ENCODE measurements at places on chromosomes 11 and 22.

DNA sequence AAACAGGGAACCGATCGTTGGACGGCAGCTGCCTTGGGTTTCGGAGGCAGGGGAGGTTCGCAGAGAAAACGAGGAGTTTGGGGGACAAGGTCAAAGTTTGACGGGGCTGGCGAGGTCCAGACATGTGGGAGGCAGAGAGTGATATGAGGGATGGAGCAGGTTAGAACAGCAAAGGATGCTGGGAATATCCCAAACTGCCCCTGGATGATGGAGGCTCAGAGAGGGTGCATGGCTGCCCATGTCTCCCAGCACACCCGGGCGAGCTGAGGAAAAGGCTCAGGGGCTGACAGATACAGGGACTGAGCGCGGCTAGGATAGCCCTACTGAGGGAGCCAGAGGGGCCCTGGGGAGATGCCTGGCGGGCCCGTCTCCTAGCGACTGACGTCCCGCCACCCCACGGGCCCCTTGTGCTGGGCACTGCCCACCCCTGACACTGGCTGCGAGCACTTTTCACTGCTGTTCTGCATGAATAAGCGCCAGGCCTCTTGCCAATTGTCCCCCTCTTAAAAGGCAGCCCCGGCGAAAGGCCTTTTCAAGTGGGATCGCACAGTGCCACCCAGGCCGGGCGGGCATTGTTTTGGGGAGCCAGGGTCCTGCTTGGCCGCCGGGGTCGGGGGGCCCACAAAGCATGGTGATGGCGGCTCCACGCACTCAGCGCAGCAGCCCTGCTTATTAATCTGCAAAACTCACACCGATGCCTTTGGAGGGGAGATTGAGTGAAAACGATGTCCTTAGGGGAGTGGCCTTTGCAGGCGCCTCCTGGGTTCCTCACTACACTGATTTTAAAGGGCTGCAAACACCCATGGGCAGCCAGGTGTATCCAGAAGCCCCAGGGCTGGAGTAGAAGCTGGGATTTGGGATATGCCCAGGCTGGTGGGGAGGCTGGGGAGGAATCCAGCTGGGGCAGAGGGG lies 90.0 kb upstream of the LINC01488 start:
- no peak for DNase-seq

- no peak for DNase-seq
Observed at GRCh38 chr11:34344410-34344767, 13.4 kb downstream of the ABTB2 start.

DNA sequence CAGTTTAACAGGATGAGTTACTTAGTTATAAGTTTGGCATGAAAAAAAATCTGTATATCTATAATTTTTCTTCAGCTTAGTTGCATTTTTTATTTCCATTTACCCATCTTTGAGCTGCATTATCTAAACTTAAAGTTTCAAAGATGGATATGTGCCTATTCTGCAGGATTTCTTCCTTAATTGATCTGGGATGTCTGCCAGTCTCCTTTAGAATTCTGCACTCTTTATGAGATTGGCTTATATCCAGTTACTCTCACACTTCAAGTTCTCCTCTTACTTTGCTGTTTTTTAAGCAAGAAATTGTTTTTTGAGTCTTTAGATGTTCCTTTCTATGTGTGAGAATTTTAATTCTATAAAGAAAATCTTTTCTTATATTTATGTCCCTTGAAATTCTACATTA lies 5.1 kb upstream of the PDGFD start:
- no peak for DNase-seq

DNA sequence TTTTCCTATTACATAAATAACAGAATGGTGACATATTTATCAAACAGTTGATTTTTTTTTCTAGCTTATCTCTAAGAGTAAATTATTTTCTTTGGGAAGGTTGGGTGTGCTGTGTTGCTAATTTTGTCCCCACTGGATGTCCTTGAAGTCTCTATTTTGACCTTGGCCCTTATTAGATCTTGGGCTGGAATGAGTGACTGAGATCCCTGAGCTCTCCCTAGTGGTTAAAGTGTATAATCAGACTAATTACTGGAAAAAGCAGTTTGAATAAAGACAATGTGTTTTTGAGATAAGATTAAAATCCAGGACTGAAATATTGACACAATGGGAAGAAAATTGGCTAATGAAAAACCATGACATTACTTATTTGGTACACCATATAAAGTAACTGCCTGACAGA lies 56.1 kb downstream of the AASDHPPT start:
- DNase-seq: peak; percentile 28

- no peak for DNase-seq
Observed at GRCh38 chr22:49609207-49609876, 218.3 kb downstream of the BRD1 start.

DNA sequence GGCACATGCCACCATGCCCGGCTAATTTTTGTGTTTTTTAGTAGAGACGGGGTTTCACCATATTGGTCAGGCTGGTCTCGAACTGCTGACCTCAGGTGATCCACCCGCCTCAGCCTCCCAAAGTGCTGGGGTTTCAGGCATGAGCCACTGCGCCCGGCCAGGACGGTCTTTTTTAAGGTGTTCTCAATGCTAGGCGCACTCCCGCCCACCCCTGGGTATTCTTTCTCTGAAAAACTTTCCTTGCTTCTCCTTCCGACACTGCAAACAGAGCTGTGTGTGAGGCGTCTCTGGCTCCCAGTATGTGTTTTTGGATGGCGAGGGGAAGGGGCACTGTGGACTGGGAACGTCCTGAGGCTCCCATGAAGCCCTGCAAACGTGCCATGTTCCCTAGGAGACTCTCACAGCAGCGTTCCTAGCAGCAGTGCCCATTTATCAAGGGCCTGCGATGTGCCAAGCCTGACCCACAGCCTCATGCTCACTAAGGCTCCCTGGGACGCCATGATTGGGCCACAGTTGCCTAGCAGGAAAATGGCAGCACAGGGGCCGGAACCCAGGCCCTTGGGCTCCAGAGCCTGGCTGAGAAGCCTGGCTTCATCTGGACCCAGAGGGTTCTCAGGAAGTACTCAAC lies 2.4 kb upstream of the RASL10A start:
- DNase-seq: no peak

DNA sequence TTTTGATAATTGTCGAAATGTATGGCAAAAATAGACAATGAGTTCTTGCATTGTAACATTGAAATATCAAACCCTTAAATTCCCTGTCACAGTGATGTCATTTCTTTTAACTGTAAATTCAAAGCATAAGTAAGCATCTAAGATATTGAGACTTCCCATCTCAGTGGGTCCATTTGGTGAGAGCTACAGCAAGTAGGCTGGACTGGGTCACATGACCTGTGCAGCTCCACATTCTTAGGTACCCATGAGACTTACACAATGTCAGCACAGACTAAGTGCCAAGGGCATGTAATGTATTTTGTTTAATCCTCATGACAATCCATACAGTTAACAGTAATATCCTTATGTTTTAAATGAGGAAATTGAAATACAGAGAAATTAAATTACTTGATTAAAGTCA lies 210.7 kb downstream of the NELL1 start:
- no peak for DNase-seq

DNA sequence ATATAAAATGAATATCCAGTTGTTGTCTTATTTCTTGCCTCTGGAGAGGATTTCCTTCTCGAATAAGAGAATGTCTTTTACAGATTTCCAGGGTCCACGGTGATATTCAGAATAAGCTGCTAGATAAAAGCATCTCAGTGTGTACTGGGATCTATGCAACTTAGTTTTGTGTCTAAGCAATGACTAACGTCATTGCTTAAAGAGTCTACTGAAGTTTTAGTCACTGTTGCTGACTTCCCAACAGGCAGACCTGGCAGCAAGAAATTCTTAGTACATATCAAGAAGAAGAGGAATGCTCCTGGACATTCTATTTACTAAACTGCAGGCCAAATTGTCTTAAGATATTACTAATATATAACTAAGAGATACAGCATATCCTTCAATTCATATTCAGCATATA lies 70.3 kb downstream of the SOX6 start:
- no peak for DNase-seq

DNA sequence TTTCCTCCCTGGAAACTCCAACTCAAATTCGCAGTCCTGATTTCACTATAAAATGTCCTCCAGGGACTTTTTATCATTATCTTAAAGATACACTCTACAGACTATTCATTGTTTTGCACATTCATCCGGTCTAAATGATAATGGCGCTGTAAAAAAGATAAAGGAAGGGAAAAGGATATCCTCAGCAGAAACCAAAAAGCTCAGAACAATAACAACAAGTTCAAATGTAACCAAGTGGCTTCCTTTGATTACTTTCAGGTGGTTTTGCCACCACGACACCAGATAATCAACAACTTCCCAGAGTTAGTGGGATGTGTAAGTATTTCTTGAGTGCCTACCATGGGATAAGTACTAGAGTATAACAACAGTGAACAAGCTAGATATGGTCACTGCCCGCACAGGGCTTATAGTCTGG lies 26.3 kb downstream of the PRCP start:
- no peak for DNase-seq

DNA sequence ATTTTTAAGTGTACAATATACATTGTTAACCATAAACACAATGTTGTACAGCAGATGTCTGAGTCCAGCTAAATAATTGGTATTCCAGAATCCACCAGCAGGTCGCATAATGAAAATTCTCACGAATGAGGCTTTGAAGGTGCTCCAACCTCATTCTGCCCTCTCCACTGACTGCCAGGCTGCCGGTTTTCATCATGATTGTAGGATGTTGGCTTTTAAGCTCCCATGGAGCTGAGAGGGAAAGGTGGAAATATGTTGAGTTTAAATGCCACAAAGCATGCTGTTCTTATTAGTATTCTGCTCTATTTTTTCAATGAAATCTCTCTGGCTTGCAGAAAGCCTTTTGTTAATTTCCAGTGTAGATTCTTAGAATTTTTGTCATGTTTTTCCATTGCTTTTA lies 337.2 kb upstream of the DDI1 start:
- DNase-seq: peak; percentile 2

DNA sequence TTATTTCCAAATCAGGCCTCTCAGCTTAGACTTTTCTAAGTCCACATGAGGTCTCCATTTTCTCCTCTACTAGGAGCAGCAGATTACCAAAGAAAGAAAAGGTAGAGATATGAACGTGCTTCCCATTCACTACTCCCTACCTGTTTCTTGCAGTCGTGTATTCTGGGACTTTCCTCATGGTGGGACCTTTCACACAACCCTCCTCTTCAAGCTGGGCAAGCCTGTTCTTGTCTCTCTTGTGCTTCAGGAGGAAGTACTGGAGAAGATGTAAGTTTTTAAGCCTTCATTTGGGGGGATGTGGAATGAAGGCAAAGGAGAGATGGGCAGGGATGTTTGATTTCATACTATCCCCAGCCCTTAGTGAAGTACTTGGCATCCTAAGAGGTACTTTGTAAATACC lies 128.8 kb upstream of the SESN3 start:
- DNase-seq: no peak

Measured in GM23338 (cell line).